NCI-H187 treated with DMSO at 0.1 percent for 48 hours (cell line): ENCODE measurements at places on chromosomes 11 and 22.
A peak's percentile ranks its signal among the peaks of the same experiment; 100 is the strongest.

DNA sequence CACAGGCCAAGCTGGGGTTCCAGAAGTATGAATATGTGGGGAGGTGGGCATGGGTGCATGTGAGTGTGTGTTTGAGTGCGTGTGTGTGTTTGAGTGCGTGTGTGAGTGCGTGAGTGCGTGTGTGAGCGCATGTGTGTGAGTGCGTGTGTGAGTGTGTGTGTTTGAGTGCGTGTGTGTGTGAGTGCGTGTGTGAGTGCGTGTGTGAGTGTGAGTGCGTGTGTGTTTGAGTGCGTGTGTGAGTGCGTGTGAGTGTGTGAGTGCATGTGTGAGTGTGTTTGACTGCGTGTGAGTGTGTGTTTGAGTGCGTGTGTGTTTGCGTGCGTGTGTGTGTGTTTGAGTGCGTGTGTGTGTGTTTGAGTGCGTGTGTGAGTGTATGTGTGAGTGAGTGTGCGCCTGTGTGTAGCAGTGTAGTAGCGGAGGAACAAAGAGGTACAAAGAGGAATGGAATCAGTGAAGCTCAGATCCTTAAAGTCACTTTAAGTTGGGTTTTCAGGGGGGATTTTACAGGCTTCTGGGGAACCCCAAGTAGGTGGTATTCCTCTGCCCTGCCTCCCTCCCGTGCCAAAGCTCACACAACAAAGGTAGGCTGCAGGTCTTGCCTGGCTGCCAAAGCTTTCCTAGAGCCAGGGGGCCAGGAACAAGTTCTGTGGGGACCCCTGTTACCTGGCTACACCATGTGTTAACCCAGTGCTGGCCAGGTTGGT is 137.1 kb downstream of the KIRREL3 start:
- DNase-seq = no peak

GRCh38 chr22:33431300-33431699 is 373.1 kb upstream of the SYN3 start:
- DNase-seq = no peak

DNA sequence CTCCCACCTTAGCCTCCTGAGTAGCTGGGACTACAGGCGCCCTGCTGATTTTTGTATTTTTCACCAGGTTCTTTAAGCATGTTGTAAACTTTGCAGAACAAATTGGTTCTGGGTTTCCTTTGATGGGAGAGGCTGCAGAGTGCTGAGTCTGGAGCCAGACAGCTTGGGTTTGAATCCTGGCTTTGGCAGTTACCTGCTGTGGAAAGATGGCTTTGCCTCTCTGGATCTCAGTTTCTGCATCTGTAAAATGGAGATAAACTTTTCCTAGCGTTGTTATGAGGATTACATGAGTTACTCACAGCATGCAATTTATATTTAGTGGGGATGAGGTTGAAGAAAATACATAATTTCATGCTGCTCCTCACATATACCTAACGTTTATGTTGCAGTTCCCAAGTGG is 19.1 kb downstream of the ZNRF3 start:
- no peak for DNase-seq

- no peak for DNase-seq
Observed at GRCh38 chr11:42778193-42778592, 533.6 kb upstream of the API5 start.

- peak; percentile 32 for DNase-seq
Observed at GRCh38 chr11:74325649-74326645, 14.5 kb upstream of the P4HA3 start.

DNA sequence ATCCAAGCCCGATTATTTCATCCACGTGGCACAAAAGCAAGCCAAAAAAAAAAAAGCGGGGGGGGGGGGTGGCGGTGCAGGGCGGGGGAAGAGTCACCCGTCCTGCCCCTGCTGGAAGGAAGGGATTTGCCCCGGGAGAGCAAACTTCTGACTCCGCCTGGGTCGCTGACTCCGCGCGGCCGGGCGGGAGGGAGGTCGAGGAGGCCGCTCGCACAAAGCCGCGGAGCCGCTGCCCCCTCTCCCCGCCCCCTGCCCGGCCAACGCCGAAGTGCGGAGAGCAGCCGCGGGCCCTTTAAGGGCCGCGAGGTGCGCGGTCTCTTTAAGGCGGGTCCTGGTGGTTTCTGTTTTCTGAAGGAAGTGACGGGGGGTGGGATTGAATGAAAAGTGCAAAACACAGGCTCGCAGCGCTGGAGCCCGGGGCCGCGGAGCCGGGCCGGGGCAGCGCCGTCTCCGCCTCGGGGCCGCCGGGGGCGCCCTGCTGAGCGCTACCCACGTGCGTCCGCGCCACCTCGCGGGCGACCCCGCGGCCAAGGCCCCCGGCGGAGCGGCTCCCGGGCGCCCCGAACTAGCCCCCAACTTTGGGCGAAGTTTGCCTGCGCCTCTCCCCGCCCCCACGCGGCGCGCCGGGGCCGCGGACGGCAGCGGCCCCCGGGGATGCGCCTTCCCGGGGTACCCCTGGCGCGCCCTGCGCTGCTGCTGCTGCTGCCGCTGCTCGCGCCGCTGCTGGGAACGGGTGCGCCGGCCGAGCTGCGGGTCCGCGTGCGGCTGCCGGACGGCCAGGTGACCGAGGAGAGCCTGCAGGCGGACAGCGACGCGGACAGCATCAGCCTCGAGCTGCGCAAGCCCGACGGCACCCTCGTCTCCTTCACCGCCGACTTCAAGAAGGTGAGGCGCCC is at the start of gene OAF:
Gene OAF (plus strand): TSS at position 407 of the 896 bp plus-strand sequence. CDS start 248 bp downstream, at position 655.
- no peak for DNase-seq

DNA sequence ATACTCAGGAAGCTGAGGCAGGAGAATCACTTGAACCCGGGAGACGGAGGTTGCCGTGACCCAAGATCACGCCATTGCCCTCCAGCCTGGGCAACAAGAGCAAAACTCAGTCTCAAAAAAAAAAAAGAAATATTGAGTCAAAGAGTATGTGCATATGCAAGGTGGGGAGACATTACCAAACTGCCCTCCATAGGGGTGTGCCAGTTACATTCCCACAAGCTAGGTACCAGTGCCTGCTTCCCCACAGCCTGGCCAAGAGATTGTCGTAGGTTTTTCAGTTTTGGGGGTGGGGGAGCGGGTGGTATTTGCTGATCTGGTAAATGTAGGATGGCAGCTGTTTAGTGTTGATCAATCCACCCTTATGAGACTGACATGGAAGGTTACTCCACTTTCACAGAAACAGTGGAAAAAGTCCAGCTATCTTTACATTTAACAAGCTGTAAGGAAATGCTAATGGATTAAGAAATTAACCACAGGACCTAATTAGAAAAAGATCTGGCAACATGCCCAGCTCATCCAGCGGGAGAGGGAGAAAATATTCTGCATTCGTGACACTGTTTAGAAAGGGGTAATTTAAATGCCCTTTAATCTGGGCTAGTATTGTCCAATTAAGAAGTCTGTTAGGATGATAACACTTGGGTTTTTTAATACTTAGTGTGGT is 89.4 kb downstream of the PACS1 start:
- no peak for DNase-seq

DNA sequence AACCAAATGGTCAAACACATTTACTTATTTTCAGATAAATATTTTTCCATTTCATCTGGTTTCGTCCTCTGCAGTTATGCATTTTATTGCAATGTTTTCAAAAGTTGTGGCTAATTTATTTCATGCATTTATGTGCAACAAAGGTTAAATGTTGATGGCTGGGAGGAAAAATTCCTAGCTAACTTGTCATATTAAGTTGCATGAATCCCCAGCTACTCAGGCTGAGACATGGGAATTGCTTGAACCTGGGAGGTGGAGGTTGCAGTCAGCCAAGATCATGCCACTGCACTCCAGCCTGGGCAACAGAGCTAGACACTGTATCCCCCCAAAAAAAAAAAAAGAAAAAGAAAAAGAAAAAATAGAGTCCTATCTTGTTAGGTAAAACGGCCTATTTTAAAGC is 1862.4 kb upstream of the RAG2 start:
- DNase-seq = no peak

DNA sequence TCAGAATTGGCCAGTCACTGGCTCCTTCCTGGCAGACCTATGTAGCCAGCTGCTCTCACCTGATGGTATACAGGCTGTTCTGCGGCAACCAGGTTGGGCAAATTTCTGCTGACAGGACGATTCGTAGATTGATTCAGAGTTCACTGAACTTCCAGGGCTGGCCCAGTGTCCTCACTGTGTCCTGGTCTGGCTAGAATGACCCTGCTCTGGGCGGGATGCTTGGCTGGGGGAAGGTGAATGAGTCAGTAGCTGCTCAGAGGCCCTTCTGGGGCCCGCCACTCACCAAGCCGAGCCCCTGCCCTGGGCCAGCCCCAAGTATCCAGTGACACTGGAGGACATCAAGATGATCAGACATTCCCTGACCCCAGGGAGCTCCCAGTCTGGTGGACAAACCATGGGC is 62.9 kb upstream of the WNT11 start:
- no peak for DNase-seq

DNA sequence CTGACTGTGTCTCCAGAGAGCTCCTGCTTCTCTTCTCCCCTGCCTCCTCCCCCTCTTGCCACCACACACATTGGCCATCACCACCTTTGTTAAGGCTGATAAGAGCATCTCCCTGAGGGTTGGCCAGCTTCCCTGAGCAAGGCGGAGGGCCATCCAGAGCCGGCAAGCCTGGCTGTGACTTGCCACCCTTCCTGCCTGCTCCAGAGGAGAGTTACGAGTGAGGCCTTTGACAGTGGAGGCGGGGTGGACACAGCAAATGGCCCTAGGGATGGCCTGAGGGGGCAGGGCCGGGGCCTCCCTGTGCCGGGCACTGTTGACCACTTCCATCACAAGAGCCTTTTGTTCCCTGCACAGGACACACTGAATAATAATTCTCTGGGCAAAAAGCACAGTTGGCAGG is 5.4 kb downstream of the FREY1 start:
- DNase-seq = no peak

DNA sequence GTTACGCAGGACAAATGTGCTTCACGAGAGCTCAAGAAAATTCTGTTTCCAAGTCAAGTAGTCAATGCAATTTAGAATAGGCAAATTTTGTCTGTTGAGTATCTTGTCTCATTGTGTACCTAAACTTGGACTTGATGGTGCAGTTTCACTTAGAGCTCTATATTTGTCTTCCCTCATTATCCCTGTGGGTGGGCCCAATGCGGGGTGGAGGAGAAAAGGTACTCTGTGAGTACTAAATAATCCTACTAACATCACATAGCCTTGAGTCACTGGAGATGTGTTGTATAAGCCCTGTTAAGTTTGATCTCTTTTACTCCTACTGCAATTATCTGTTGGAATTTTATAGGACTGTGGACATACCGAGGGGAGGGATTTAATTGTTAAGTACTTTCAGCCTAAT is 331.2 kb downstream of the METTL15 start:
- no peak for DNase-seq

DNA sequence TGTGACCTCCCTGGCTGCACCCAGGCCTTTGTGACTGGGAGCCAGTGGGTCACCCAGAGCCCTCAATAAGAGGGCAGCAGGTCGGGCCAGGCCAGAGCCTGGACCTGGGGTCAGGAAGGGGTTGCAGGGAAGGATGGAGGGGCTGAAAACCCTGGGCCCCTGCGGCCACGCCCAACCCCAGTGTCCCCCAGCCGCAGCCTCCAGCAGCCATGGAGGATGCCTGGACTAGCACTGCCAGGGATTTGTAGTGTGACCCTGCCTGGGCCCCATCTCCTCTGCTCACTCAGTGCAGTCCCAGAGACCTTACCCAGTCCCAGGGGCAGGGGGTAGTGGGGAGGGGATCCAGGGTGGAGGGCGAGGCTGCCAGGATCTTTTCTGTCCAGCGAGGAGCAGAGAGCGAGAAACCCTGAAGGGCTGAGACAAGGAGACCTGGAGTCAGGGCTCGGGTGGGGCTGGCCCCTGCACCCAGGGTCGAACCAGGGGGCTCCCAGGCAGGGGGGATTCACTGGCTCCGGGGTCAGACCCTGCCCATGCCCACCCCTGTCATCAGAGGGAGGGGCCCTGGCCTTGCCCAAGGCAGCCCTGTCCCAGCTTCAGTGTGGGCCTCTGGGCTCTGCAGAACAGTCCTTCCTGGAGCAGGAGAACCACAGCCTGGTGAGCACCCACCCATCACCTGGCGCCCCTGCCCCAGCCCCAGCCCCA is 187.5 kb downstream of the IGLL1 start:
- DNase-seq = no peak

DNA sequence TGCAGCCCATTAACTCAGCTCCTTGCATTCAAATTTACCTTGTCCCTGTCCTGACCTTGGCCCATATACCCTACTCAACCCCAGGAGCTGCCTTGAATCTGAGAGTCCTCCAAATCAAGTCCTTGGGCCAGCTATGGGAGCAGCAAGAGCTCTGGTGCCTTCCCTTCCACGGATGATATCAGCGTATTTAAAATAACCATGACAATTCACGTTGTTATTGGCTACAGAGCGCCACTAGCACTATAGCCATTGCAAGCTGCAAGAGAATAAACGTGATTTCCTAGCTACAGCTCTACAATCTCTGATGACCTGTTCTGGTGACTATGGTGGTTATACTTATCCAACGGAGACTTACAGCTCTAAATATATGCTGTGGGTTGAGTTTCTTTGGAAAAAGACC is 357.8 kb downstream of the LARGE1 start:
- no peak for DNase-seq

DNA sequence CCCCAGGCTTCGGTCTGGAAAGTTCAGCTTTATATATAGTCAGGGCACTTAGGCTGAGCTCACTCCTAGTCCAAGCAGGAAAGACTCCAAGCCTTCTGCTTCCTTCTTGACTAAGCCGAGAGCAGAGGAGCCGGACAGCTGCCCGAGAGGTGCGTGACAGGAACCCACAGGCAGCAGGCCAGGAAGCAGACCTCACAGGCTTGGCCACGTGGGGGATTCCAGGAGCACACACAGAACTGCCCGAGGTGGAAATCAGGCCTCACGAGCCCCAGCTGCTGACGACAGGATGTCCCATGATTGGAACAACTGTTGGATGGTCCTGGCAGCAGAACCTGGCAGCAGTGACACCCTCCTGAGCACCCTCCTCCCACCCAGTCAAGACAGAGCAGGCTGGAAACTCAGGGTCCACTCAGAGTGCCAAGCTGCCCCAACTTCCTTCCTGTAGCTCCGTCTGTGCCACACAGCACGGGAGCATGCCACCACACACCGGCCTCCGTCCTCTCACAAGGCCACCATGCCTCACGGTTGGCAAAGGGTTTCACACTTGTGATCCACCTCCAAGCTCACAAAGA is 5.4 kb downstream of the PLA2G6 start:
- no peak for DNase-seq

DNA sequence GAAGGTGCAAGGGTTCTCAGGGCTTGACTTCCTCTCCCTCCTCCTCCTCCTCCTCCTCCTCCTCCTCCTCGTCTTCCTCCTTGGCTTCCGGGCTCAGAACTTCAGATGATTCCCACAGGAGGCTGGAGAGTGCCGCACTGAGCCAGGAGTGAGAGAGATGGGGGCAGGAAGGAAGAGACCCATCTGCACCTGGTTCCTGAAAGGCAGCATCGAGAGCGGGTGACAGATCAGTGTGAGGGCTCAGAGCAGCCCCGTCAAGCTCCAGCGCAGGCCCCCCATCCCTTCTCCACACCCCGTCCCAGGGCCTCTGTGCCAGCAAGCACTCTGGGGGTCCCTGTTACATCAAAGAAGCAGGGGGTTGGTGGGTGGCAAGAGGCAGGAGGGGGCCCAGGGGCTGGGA is 51.5 kb downstream of the ELFN2 start:
- no peak for DNase-seq
